Naive thymus-derived CD8-positive, alpha-beta T cell (primary cell): ENCODE measurements at places on chromosomes 6 and 20. TPM values are rescaled to one million over a fixed set of nuclear protein-coding genes. Genes with fewer than 3 reads are reported as not detected.

- H3K27ac ChIP-seq, result no peak overlapping the region
- H3K36me3 ChIP-seq, result no peaks in the 10 kb centered on the region
- no peak overlapping the region for H3K4me3 ChIP-seq
- no peaks in the 10 kb centered on the region for H3K27me3 ChIP-seq
- DNase-seq, result no peak
Observed at GRCh38 chr20:9287826-9288225, 218.9 kb downstream of the PLCB4 start.

GRCh38 chr20:1005452-1006027 lies 3.4 kb upstream of the RSPO4 start:
- H3K27ac ChIP-seq, result no peak overlapping the region
- H3K4me3 ChIP-seq, result no peak overlapping the region
- H3K27me3 ChIP-seq, result peaks cover 40% of the 10 kb centered on the region
- peaks cover 6% of the 10 kb centered on the region for H3K4me1 ChIP-seq

DNA sequence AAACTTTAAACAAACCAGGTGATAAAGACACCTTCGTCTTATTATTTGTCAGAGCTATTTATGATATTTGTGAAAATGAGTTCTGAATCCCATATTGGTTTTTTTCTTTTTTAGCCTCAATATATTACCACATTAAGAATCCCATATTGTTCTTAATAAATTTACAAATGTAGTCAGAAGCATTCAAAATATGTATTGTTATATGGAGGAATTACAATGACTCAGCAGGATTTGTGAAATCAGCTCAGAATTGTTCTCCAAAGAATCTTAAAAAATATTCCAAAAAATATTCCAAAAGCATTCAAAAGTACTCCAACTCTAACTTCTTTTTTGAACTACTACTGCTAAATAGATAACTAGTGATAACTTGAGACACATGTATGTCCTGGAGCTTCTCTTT lies 6.5 kb upstream of the ZNF343 start:
- DNase-seq, result no peak
- H3K27me3 ChIP-seq, result peaks cover 11% of the 10 kb centered on the region
- no peaks in the 10 kb centered on the region for H3K36me3 ChIP-seq
- H3K4me1 ChIP-seq, result no peaks in the 10 kb centered on the region
- no peak overlapping the region for H3K27ac ChIP-seq

GRCh38 chr6:154613137-154613676 lies 102.7 kb upstream of the CNKSR3 start:
- no peak overlapping the region for H3K27ac ChIP-seq
- no peaks in the 10 kb centered on the region for H3K4me1 ChIP-seq
- no peak for DNase-seq
- H3K4me3 ChIP-seq, result no peak overlapping the region
- H3K36me3 ChIP-seq, result no peaks in the 10 kb centered on the region
- no peaks in the 10 kb centered on the region for H3K27me3 ChIP-seq

GRCh38 chr6:107396211-107396610 lies 63.2 kb downstream of the PDSS2 start:
- H3K36me3 ChIP-seq, result peaks cover 45% of the 10 kb centered on the region
- no peaks in the 10 kb centered on the region for H3K27me3 ChIP-seq
- peak overlapping the region; percentile 64 for H3K27ac ChIP-seq

DNA sequence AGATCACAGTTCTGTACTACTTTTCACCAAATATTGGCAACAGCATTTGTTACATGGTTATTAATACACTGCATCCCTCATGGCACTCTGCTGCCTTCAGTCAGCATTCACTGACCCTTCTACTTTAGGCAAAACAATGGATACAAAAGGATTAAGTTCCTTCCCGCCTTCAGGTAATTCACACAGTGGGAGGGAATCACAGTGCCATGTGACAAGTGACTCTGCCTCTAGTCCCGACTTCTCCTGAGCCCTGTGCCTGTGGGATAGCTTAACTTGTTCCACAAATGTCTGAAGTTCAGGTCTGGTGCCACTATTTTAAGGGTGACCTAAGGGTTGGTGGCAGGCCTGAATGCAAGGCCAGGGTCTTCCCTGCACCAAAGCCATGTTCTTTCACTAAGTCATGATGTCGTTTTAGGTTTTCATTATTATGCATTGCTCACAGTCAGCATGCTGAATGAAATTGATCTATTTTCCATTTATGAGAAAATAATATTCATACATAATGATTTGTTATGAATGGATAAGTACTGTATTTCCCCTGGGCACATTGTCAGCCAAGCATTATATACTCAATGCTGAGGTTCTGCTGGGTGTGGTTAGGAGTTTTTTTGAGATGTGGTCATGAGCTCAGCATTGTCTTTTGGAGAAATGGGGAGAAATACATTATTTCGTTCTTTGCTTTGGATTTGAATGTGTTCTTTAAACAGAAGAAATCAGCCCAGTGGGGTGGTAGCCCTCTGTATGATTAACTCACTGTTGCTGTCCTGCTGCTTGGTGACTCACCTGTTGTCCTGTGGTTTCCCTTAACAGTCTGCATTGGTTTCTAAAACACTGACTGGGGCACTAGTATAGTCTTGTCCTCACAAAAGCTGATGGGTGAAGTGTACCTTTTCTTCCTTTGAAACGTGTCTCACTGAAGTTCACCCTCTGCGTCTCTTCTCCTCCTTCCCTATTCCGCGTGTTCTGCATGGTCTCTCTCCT lies 66.4 kb downstream of the AFDN start:
- H3K4me1 ChIP-seq, result no peaks in the 10 kb centered on the region
- H3K4me3 ChIP-seq, result no peak overlapping the region
- H3K27me3 ChIP-seq, result no peaks in the 10 kb centered on the region
- no peak for DNase-seq
- H3K36me3 ChIP-seq, result no peaks in the 10 kb centered on the region

GRCh38 chr20:61299618-61300017 lies 47.6 kb downstream of the CDH4 start:
- H3K4me1 ChIP-seq, result no peaks in the 10 kb centered on the region
- no peak for DNase-seq
- H3K4me3 ChIP-seq, result no peak overlapping the region
- H3K36me3 ChIP-seq, result no peaks in the 10 kb centered on the region
- H3K27ac ChIP-seq, result no peak overlapping the region

GRCh38 chr6:42916288-42916687 lies 435 bp downstream of the PTCRA start:
- peaks cover 4% of the 10 kb centered on the region for H3K27me3 ChIP-seq
- no peaks in the 10 kb centered on the region for H3K36me3 ChIP-seq
- H3K4me3 ChIP-seq, result no peak overlapping the region
- DNase-seq, result no peak

The PSORS1C2 gene
- total RNA-seq, result not detected

The C4B gene
- total RNA-seq, result 8.7 TPM

The RREB1 gene
- 53.0 TPM for total RNA-seq

The PDE7B gene
- 0.49 TPM for total RNA-seq

The GNRH2 gene
- 1.5 TPM for total RNA-seq
